ENCODE measurements at places on chromosomes 11 and 22. TPM values are rescaled to one million over a fixed set of nuclear protein-coding genes. Genes with fewer than 3 reads are reported as not detected.

The ELFN2 gene
- total RNA-seq: 0.05 TPM

The SPDYC gene
- total RNA-seq: not detected

The HPS4 gene
- 6.9 TPM for total RNA-seq

The LIF gene
- 0.89 TPM for total RNA-seq

The FOLH1 gene
- total RNA-seq: not detected

The OR8B4 gene
- not detected for total RNA-seq

The OSBPL5 gene
- 15.8 TPM for total RNA-seq

The MS4A12 gene
- not detected for total RNA-seq

The EPS8L2 gene
- total RNA-seq: 1.3 TPM

The OPCML gene
- 0.45 TPM for total RNA-seq

DNA sequence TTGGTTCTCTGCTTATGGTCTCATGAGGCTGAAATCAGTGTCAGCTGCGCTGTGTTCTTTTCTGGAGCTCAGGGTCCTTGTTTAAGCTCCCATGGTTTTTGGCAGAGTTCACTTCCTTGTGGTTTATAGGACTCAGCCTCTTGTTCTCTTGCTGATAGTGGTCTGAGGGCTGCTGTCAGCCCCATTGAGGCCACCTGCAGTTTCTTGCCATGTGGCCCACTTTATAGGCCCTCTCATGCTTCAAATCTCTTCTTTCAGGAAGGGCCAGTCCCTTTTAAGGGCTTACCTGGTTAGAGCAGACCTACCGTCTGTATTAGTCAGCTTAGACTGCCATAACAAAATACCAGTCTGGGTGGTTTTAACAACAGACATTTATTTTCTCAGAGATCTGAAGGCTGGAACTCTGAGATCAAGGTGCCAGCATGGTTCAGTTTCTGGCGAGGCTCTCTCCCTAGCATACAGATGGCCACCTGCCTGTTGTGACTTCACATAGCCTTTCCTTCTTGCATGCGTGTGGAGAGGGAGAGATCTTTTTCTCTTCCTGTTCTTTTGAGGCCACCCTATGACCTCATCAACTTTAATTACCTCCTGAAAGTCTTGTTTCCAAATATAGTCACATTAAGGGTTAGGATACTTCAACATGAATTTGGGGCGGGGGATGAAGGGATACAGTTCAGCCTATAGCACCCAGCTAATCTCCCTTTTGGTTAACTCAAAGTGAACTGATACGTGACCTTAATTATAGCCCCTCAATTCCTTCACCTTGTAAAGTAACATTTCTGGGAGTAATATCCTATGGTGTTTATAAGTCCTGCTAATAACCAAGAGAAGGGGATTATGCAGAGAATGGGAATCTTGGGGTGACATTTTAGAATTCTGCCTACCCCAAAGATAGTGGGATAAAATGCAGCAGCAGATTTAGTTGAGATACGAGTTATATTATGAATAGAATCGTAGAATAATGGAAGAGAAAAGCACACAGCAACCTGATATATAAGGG, 131.8 kb downstream of the UVRAG start:
- DNase-seq: peak; percentile 25

GRCh38 chr11:111379602-111380136, 594 bp upstream of the POU2AF1 start:
- no peak for DNase-seq

DNA sequence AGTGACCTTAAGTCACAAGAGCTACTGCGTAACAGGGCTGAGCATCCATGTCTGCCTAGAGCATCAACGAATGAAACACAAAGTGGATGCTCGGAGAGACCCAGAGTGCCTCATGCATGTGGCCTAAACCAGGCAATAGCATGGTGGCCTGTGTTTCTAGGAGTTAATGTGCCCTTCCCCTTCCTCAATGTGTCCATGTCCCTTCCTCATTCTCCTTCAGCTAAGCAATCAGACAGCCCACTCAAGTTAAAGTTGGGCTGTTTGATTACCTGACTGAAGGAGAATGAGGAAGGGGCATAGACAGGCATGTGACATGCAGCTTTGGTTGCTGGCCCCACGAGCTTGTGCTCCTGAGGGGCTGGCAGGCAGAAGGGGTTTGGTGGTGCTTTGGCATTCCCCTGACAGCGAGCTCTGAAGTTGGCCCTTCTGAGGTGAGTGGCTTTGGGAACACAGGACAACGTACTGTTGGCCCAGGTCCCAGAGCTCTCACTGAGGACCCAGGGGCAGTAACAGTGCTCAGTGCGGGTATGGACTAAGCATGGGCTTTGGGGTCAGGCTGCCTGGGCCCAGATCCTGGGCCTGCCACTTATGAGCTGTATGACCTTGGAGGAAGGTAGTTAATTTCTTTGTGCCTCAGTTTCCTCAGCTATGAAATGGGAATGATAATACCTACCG, 46.7 kb downstream of the IRAG1 start:
- no peak for DNase-seq

DNA sequence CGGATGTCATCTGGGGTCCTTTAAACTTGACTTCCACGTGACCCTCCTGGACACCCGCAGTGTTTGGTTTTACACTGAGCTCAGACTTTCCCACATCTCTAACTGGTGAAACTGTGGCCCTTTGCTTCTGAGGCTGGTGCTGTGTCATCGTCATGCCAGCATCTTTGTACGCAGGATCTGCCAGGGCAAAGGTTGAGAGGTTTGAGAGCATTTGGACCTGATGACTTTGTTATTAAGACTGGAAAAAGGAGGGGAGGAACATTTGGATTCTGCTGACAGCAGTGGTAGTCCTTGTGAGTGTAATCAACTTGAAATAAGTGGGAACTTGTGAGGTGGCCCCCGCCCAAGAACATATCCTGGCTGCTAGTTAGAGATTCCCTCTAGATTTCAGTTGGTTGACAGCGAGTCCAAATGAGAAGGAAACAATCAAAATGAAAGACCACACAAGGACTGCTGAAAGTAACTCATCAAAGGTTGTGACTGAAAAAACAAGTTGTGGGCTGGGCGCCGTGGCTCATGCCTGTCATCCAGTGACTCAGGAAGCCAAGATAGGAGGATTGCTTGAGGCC, 102.5 kb downstream of the KIAA1671 start:
- no peak for DNase-seq

DNA sequence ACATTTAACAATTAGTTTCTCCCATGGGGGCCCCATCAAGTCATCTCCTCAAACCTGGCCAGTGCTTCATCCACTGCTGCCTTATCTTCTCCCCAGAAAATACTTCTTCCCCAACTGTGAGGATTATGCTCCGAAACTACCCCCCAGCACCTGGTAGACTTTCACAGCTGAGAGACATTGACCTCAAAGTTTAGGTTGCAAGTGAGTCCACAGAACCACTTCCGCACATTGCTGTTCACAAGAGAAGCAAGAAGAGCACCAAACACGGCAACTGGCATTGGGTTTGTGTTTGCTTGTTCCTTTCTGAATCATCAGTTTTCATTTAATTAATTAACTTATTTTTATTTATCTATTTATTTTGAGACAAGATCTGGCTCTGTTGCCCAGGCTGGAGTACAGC, 6.1 kb downstream of the MCHR1 start:
- DNase-seq: no peak

DNA sequence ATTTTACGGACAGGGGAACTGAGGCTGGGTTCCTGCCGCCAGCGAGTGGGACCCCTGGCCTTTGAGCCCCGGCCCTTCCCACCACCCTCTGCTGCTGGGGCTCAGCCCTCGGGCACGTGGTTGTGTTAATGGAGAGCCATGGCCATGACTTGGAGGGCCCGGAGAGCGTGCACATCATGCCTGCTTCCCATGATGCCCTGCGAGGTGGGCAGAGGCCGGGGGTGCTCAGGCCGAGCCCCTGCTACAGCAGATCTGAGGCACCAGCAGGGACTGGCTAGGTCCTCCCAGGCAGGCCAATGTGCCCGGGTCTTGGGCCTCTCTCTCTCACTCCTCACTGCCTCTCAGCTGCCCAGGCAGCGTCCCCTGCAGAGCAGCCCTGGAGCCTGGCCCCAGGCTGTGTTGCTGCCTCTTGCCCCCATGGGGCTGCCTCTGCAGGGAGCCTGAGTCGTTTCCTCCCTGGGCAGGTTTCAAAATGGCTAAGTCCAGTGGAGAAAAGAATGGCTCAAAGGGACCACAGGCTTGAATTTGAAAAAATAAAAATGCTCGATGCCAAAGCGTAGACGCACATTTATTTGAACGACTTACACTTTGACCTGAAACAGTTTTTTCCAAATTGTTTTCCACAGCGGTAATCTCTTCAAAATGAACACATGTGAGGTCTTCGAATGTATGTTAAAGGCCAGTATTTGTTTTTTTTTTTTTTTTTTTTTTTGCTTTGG, 72.6 kb upstream of the CLDN5 start:
- DNase-seq: no peak

- no peak for DNase-seq
Observed at GRCh38 chr11:119342023-119342300, 1.3 kb upstream of the C1QTNF5 start.

DNA sequence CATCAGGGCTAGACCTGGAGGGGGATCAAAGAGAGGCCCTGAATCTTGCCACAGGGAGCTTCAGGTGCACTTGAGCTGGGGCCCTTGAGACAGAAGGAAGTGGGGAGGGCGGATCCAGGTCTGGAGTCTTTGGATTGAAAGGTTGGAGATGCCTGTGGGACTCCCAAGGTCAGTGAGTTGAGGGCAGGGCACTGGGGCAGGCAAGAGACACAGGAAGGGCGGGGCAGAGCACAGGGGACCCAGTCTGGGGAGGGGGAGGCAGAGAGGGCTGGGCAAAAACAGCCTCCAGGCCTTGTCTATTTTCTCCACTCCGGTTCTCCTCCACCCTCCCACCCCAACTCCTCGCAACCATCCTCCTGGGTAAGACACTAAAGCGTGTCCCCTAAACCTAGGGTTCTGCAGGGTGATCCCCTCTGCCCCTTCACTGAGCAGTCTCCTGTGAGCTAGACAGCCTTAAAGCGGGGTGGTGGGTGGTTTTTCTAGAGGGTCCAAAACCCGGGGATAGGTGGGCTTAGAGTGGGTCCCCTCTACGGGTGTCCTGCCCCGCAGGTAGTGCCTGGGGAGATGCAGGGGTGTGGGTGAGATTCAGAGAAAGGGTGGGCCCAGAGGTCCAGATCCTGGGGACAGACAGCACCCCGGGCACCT, 38.6 kb upstream of the CELSR1 start:
- DNase-seq: peak; percentile 47

GRCh38 chr11:65032216-65032615, 5.0 kb downstream of the SNX15 start:
- DNase-seq: no peak

DNA sequence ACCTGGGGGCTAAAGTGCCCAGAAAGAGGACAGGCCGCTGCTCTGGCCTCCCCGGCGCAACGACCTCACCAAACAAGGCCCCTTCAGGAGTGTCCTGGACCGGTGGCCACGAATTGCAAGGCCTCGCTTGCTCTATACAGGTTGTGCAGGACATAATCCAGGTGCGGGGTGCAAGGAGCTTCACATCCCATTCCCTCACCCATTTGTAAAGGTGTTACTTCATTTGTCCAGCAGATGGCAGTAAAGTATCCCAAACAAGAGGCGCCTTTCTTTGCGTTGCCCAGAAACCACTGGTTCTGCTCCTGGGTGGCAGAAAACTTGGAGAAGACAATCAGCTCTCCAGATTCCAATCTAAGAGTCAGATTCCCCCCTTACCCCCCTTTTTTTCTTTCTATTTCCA, 35.9 kb upstream of the PRDM11 start:
- DNase-seq: peak; percentile 48

- no peak for DNase-seq
Observed at GRCh38 chr11:61315260-61315659, 17.6 kb downstream of the DDB1 start.

GRCh38 chr11:96306071-96306470, 36.9 kb downstream of the MAML2 start:
- no peak for DNase-seq

- peak; percentile 83 for DNase-seq
Observed at GRCh38 chr11:126317756-126318573, 14.1 kb downstream of the DCPS start.

- no peak for DNase-seq
Observed at GRCh38 chr11:88849368-88849767, 216.4 kb downstream of the GRM5 start.

- DNase-seq: no peak
Observed at GRCh38 chr22:28604966-28605761, 74.5 kb downstream of the TTC28 start.

- no peak for DNase-seq
Observed at GRCh38 chr22:43109921-43110443, 568 bp upstream of the BIK start.

- no peak for DNase-seq
Observed at GRCh38 chr22:36185828-36186624, 15.6 kb downstream of the APOL4 start.

GRCh38 chr11:64762674-64763525, 3.1 kb upstream of the PYGM start:
- no peak for DNase-seq

DNA sequence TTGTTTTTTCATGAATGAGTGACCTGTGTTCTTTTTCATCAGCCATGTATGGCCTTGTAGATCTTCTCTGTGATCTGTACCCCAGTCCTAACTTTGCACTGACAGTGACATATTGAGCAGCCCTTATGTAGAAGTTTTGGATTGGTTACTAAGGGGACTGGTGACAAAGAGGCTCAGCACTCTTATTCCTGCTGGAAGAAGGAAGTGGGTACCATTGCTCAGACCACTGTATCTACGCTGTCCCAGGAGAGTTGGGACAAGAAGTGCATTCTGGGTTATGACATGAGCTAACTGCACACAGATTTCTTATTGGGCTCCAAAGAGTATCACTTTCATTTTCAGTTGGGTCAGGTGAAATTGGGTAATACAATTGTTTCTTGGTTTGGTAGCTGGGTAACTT, 107.8 kb upstream of the RASSF10 start:
- DNase-seq: no peak

- DNase-seq: no peak
Observed at GRCh38 chr11:114298710-114299109, 2.5 kb downstream of the NNMT start.

- DNase-seq: peak; percentile 37
Observed at GRCh38 chr22:49620003-49620556, 207.6 kb downstream of the BRD1 start.

DNA sequence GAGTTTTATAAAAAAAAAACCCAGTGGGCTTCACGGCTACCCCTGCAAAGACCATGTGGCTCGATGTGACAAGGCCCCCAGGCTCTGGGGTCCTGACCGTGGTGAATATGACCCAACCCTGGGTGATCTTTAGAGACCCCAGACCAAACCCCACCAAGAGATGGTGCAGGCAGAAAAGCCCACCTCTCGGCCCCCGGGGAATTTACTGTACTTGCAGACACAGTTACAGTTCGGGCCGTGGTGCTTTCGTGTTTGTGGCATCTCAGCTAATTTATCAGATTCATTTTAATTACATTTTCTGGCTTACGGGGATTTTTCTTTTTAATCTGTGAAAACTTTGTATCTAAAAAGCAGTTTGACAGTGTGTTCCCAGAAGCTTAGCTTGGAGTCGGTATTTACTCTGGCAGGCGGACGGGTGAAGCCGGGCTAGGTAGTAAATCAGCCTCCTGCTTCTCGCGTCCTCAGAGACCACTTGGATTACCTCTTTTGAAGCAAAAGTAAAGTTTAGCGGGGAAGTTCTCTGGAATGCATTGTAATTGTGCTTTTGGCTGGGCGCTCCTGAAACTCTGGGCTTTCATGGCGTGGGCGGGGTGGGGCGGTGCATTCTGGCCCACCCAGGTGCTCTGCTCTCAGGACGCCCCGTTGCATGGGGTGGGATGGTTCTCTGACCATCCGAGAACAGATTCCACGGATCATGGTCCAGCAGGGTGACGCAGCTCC, 25.3 kb downstream of the ANO1 start:
- DNase-seq: no peak
